Activated CD8-positive, alpha-beta T cell treated with anti-CD3 and anti-CD28 coated beads for 36 hours (primary cell): ENCODE measurements at places on chromosomes 1 and 21.

DNA sequence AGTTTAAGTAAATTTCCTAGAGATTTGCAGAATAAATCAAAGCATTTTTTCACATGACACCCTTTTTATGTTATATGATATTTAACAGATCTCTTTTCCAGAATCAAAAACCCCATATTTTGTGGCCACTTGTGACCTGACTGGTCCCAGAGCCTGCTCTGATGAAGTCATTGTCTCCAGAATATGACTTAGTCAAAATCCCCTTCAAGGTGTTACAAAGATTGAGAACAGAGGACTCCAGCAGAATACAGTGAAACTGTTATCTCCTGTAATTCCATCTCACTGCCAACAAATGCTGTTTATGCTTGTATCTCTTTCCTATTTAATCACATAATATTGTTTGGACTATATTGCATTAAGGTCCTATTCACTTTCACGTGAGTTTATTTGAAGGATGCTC lies 25.6 kb downstream of the RGS1 start:
- H3K4me3 ChIP-seq: no peak overlapping the region
- H3K4me1 ChIP-seq: peaks cover 22% of the 10 kb centered on the region
- no peak overlapping the region for H3K27ac ChIP-seq
- no peak for DNase-seq
- peaks cover 1% of the 10 kb centered on the region for H3K27me3 ChIP-seq

DNA sequence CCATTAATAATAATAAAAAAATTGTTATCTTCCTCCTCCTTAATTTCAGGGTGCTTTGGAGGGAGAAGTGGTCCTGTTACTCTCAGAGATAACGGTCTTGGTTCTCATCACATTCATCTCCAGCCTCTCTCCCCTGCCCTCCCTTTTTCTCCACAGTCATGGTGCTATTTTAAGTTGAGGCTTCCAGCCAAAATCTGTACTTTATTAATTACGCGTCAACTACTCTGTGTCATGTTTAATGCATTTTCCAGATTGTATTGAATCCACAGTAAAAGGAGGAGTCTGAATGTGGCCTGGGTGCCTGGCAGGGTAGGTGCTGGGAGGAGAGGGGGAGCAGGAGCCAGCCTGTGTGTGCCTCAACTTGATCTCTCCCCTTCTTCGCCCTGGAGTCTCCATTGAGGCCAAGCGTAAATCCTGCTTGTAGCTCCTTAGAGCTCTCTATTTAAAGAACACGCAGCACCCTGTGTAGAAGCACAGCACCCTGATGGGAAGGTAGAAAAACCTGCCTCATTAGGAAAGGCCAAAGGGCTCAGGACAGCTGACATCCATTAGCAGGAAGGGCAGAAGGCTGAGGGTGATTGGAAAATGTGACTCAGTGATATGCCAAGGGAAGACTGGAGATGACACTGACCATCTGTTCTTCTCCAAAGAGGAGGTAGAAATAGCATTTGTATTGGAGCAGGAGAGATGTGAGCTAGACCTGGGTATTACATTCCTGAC lies 82.4 kb downstream of the PLXNA2 start:
- no peak overlapping the region for H3K4me3 ChIP-seq
- no peaks in the 10 kb centered on the region for H3K4me1 ChIP-seq
- no peak for DNase-seq
- H3K27ac ChIP-seq: no peak overlapping the region
- H3K27me3 ChIP-seq: peaks cover 13% of the 10 kb centered on the region
- no peaks in the 10 kb centered on the region for H3K36me3 ChIP-seq

DNA sequence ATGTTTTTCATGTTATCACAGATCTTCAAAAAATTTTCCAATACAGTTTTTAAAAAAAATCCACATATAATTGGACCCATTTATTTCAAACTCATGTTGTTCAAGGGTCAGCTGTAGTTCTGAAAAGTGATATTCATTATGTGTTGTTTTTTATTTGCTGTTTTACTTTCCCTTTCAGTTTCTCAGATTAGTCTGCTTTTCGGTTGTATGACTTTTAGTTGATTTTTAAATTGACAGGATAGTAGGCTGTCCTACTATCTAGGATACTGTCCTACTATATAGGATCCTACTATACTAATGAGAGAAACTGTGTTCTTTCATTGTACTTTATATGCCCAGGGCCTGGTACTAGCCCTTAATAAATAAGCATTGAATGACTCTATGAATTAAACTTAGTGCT lies 33.6 kb upstream of the GPR52 start:
- H3K4me3 ChIP-seq: peak overlapping the region; percentile 20
- DNase-seq: no peak
- peaks cover 13% of the 10 kb centered on the region for H3K4me1 ChIP-seq
- H3K36me3 ChIP-seq: peaks cover 6% of the 10 kb centered on the region
- H3K27me3 ChIP-seq: no peaks in the 10 kb centered on the region

GRCh38 chr1:207030522-207031009 lies 2.0 kb downstream of the C1orf116 start:
- no peak overlapping the region for H3K27ac ChIP-seq
- DNase-seq: no peak
- H3K4me1 ChIP-seq: no peaks in the 10 kb centered on the region

- peak; percentile 26 for DNase-seq
- H3K27ac ChIP-seq: no peak overlapping the region
- no peaks in the 10 kb centered on the region for H3K27me3 ChIP-seq
- no peak overlapping the region for H3K4me3 ChIP-seq
Measured at GRCh38 chr21:43716376-43717165, 2.4 kb upstream of the PDXK start.

DNA sequence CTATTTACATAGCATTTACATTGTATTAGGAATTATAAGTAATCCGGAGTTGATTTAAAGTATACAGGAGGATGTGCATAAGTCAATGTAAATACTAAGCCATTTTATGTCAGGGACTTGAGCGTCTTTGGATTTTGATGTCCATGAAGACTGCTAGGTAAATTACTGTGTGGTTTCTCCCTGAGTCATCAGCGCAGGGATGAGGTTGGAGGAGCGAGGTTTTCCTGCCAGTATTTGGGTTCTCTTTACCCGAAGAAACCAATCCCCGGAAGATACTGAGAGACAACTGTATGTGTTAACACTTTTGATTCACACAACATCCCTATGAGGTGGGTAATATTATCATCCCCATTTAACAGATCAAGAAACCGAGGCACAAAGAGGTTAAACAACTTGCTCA lies 29.3 kb downstream of the BATF3 start:
- no peak overlapping the region for H3K27ac ChIP-seq
- H3K4me1 ChIP-seq: peaks cover 29% of the 10 kb centered on the region
- H3K27me3 ChIP-seq: peaks cover 24% of the 10 kb centered on the region
- H3K36me3 ChIP-seq: no peaks in the 10 kb centered on the region
- no peak for DNase-seq

DNA sequence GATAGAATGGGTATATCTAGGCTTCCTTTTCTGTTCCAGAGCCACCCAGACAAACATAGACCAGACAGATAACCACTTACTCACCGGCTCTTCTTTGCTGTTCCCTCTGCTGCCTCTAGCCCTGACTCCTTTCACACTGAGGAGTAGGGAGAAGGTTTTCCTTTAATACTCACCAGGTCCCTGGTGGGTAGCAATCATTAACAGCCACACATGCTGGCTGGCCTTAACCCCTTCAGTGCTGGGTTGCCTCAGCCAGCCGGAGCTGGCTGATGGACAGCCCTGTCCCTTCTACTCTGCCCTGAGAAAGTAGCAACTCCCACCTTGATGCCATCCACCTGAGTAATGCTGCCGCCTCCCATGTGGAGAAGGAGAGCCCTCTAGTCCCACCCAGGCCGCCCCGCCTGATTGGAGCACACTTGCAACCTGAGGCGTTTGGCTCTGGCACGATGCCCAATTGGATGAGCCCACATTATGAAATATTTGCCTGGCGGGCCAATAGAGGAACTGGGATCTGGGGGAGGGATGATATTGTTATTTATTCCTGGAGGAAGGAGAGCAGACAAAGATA lies 71.6 kb downstream of the PLEKHA6 start:
- H3K4me3 ChIP-seq: no peak overlapping the region
- H3K27ac ChIP-seq: no peak overlapping the region
- no peaks in the 10 kb centered on the region for H3K36me3 ChIP-seq
- H3K4me1 ChIP-seq: peaks cover 22% of the 10 kb centered on the region

DNA sequence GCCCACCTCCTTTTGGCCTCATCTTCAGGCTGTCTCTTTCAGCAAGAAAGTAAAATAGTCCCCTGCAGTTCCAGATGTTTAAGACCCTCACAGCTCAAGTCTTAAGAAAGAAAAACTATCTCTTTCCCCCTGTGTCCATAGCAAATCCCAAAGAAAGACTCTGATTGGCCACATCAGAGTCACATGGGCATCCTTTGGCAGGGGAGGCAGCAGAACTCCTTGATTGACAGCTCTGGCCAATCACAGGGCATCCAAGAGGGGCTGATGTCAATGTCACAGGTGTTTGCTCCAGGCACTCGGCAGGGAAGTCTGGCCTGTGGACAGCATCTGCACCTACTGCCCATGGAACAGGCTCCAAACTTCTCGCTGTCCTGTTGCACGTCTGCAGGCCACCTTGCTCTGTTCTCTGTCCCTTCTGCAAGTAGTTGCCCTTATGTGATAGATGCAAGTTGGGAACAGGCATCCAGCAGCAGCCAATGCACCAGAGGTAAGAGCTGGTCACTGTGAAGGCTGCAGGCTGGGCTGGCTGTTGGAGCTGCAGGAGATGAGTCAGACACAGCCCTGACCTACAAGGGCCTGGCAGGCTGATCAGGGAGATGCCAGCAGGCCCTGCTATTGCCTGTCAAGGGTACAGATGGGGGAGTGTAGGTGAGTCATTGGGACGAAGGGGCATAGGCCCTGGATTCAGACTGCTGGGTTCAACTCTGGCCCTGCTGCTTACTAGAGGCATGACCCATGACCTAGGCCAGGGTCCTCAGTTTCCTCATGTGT lies 96.8 kb upstream of the TMEM51 start:
- no peak for DNase-seq
- H3K27me3 ChIP-seq: no peaks in the 10 kb centered on the region
- no peaks in the 10 kb centered on the region for H3K4me1 ChIP-seq
- H3K27ac ChIP-seq: no peak overlapping the region

- no peak overlapping the region for H3K27ac ChIP-seq
- no peak for DNase-seq
- H3K36me3 ChIP-seq: no peaks in the 10 kb centered on the region
- no peaks in the 10 kb centered on the region for H3K4me1 ChIP-seq
Measured at GRCh38 chr1:164518692-164519332, 40.2 kb upstream of the PBX1 start.
